ENCODE measurements at places on chromosomes 2 and 18.

DNA sequence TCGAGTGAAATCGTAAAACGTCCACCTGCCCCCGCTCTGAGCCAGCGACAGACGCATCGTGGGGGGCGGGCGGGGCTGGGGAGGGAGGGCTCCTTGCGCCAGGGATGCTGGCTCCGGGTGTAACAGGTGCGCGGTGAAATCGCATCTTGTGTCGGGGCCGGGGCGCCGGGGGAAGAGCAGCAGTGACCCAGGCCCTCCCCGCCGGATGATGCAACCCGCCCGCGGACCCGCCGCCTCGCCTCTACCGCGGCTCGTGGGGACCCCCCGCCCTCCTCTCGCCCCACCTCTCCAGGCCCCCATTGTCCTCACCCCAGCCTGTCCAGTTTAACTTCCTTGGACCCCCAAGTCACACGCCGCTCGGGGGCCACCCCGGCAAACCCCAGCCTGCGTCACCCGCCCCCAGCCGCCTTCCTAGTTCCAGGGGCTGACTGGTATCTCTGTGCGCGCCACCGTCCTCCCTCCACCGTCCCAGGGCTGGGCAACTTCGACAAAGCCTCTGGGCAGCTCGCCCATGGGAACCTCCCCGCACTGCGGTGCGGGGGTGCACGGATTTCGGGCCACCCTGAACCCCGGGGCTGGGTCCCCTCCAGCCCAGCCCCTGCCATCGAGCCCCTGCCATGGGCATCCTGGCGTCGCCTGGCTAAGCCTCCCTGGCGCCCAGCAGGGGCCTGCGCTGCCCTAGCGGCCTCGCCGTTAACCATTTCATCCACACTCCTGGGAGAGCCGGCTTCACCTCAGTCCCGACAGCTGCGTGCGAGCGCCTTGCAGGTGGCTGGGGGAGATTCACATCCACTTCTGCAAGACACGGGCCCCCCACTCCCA is 799 bp upstream of the KIF1A start:
- no peak for DNase-seq

GRCh38 chr2:66553370-66553769 is 118.4 kb downstream of the MEIS1 start:
- DNase-seq, result peak; percentile 68

DNA sequence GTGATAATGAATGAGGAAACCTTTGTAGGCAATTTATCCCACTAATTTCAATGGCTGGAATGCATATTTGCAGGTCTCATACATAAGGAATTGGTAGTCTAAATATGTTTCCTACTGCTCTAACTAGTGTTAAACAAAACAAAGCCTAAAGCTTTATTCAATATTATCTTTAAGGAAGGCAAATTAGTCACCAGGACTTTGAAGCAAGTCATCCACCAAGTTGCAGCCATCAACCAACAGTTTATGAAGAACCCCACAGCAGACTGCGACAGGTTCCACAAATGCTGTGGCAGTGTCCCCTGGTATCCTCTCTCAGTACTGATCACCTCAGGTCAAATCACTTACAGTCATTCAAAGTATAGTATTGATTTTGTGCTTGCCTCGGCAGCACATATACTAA is 181.5 kb upstream of the ZFP36L2 start:
- DNase-seq, result no peak

DNA sequence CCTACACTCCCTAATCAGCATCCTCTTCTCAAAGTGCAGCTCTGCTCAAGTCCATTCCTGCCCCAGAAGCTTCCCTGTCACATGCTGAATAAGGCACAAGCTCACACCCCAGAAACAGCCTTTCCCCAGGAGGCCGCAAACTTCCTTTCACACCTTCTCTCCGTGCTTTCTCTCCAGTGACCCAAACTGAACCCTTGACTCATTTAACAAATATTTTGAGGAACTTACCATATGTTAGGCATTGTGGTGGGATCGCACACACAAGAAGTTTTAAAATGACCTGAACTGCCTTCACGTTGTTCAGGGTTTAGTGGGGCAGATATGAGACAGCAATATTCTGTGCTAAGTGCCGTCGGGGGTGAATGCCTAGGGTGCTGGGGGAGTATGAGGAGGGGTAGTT is 161.3 kb downstream of the INSIG2 start:
- DNase-seq, result no peak

DNA sequence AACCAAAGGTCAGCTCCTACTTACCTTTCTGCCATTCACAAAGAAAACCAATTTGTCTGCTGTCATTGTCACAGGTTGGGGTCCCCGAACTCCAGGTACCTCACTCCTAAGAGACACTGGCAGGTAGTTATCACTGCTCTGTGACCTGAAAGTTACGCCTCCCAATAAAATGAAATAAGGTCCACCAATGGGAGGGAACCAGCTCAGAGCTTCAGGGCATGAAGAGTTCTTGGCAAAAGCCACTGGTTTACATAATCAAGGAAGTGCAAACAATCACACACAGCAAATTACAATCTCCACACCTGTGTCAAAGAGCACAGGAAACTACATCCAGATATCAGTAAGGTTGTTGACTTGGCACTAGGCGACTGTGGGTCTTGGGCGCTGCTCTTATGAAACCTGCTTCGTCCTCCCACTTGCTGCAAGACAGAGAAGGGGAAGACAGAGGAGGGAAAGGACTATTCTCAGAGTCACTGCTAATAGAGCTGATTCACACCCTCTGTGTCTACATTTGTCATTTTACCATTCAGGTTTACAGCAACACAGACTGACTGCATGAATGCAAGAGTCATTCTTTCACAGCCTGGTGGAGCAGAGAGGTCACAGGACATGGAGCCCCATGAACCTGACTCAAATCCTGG is at the start of gene XDH:
XDH (minus strand) TSS at position 142 of the 641 bp plus-strand sequence; CDS start at position 66, 76 bp downstream.
- no peak for DNase-seq

DNA sequence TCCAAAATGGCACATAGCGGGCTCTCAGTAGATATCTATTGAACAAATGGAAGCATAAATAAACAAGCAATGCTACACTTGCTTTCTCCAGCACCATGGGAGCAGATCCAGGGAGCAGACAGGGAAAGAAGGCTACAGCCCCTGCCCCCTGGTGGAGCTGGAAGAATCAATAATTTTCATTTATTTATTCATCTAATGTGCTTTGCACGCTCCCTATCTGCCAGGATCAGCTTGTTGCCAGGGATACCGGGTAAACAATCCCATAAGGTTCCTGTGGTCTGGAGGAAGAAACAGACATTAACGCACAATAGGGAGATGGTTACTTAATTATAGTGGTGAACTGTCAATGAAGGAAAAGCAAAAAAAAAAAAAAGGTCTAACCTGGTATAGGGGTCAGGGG is 40.1 kb upstream of the CLASP1 start:
- DNase-seq, result peak; percentile 43

DNA sequence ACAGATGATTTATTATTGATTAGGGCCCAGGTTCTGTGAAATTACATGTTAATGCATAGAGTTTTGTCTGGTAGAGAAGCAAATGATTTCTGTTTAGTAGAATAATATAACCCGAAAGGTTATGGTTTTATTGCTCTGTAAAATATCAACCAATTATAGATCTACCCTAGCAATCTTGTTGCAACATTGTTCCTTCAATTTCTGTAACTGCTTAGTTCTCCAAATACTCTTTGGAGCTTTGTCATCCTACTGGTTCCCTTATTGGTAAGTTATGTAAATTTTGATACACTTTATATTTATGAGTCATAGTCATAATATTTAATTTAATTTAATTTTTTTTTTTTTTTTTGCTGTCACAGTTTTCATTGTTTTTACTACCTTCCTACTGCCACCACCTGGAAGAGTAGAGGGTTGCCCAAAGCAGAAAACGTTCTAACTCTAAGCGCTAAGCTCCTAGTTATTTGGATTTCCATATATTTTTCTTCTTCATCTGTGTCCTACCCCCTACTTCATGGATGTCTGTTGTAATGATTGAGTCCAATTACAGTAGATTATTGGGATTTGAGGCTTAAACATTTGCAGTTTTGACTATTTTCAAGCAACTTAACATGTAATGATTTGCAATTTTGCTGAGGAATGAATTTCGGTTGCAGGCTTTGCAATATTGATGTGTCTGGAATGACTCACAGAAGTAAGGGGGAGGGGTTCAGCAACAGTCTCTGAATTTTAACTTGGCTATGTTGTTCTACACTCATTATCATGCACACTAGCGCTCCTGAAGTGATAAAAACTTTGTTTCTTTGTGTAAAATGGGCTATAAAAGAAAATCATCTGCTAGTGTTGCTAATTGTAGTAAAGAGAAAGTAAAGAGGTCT is 51.1 kb downstream of the NABP1 start:
- DNase-seq, result no peak

DNA sequence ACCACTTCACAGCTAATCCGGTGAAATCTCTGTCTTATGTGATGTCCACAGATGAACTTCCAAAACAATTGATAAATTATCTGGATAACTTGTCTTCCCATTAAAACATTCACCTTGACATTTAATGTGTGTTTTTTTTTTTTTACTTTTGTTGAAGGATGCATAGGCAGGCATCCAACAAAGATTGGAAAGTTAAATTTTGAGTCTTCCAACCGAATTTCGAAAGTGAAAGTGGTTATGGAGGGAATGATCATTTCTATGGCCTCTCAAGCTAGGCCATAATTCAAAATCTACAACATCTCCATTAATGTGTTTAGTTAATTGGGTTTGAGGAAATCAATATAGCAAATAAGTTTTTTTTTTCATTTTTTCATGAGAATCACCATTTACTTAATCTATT is 1495.5 kb upstream of the ACVR2A start:
- no peak for DNase-seq

DNA sequence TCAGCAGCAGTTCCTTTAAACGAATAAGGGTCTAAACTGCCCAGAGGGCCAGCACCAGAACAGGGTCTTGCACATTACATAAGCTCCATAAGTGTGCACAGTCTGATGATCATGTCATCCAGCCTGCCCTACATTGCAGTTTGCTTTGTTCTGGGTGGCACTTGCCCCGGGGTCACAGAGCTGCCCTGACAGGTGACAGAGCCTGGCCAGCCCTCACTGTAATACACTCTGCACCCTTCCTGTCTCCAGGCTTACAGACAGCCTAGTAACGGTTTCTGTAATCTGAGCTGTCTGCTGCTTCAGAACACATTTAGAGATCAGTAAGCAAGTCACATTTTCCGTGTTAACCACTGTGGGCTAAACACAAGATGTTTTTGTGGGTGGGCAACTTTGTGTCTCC is 213.3 kb downstream of the FAM210A start:
- no peak for DNase-seq

GRCh38 chr2:217804338-217804737 is 198.5 kb downstream of the TNS1 start:
- DNase-seq, result peak; percentile 13

DNA sequence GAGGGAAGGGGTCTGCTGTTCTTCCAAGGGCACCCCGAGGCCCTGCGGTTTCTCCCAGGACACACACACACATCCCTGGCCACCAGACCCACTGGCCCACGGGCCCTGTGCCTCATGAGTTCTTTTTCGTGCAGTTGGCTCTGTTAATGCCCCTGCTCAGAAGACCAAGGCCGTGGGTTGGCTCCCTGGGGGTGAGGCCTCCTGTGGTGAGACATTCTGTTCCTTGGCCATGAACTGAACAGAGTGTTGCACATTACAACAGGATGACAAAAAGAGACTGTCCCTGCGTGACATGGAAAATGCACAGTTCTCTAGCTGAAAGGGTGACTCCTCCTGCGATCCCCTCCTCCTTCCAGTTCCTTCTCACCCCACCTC is 30.7 kb downstream of the SH2D6 start:
- DNase-seq, result peak; percentile 67

DNA sequence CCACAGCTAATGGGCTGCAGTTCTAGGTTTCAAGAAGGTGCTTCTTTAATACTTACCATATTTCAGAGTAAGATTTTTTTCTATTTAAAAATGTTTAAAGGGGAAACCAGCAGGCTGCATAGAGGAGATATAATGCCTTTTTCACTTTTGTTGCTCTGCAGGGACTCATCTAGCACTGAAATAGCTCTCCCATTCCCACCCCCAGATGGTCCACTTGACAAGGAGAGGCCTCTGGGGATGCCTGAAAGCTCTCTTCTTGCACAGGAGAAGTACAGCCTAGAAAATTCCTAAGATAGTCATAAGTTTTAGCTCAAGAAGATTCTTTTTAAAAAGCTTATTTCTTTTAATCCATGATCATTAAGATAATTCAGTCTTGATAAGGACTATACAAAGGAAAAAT is 126.4 kb downstream of the CDH2 start:
- no peak for DNase-seq

GRCh38 chr18:68543344-68543743 is 171.6 kb downstream of the TMX3 start:
- DNase-seq, result no peak

- peak; percentile 19 for DNase-seq
Observed at GRCh38 chr2:229520691-229521096, 193.7 kb downstream of the DNER start.

DNA sequence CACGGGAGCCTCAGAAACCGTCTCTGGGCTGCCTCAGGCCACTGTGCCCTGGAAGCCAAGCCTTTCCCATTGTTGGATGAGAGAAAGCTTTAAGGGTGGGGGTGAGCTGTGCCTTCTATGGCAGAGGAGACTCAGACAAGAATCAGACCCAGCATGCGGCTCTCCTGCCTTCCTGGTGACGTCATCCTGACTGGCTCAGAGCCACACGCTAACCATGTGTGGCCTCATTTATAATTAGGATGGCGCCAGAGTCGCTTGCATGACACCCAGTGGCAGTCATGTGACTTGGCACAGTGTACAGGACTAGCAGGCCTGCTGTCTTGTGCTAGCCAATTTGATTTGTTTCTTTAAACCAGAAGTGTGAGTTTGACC is 99.1 kb downstream of the SH3BP4 start:
- DNase-seq, result peak; percentile 85

GRCh38 chr18:61841706-61842105 is 51.1 kb downstream of the RNF152 start:
- DNase-seq, result no peak

DNA sequence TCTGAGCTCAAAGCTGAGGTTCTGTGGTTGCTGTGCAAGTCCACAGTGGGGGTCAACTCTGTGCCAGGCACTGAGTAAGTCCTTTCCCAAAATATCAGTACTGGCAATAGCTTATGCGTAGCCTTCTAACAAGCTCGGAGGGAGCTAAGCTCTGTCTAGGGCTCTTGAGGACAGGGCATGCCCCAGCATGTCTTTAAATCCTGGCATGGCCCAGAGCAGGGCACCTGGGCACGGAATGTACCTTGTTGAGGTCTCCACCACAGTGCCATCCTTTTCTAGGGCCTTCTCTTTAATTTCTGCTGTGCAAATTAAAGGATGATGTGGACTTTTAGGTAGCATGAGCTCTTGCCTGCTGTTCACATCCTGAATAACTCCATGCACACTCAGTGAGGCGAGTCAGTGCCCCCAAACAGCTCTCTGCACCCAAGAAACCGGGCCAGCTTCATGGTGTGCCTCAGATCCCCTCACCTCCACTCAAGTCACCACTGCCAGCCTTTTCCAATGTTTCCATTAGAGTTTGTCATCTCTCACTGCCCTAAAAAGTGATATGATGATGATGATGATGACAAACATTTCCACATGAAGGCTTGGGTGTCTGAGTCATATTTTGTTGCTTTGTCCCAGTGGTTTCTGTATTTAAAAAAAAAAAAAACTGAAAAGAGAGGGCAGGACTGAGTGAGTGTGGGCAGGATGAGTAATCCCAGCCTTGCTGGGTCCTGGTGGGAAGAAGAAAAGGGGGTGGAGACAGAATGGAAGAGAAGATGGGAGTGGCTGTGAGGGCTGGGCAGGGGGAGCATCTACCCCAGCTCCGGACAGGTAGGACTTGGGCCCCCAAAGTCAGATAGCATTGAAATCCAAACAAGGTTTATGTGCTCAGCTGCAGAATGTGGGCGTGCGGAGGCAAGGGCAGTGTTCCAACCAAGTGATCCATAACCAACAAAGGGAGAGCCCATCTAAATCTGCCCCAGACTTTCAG is 78.9 kb downstream of the ZBTB7C start:
- DNase-seq, result peak; percentile 54

Data from adrenal gland (tissue), 19 donors.